ENCODE measurements at places on chromosomes 2 and 18. TPM values are rescaled to one million over a fixed set of nuclear protein-coding genes. Genes with fewer than 3 reads are reported as not detected.

GRCh38 chr2:197804758-197805714, 643 bp downstream of the PLCL1 start:
- DNase-seq, result no peak

GRCh38 chr2:230787101-230787500, 74.5 kb downstream of the CAB39 start:
- DNase-seq, result no peak

- DNase-seq, result no peak
These were observed 669.5 kb upstream of the REG3G start for GRCh38 chr2:78355967-78356366.

DNA sequence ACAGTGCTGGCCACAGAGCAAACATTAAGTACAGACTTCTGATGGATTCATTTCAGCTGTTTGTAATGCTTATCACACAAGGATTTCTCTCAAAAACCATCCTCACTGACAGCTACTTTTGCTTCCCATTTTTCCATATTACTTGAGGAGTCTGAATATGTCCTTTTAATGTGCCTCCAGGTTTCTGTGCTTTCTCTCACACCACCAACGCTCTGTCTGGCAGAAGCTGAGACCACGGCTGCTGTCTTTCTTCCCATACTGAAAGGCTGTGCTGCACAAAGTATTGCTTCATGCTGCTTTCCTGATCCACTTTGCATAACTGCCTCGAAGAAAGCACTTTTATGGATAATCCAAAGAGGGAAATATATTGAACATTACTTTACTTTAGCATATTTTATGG, 312.1 kb upstream of the ZEB2 start:
- no peak for DNase-seq

GRCh38 chr2:56376699-56377665, 193.2 kb downstream of the CCDC85A start:
- DNase-seq, result peak; percentile 54

GRCh38 chr2:27493948-27494283, 1.1 kb downstream of the FNDC4 start:
- no peak for DNase-seq

- DNase-seq, result no peak
These were observed 303.9 kb upstream of the DLGAP1 start for GRCh38 chr18:4758980-4759379.

DNA sequence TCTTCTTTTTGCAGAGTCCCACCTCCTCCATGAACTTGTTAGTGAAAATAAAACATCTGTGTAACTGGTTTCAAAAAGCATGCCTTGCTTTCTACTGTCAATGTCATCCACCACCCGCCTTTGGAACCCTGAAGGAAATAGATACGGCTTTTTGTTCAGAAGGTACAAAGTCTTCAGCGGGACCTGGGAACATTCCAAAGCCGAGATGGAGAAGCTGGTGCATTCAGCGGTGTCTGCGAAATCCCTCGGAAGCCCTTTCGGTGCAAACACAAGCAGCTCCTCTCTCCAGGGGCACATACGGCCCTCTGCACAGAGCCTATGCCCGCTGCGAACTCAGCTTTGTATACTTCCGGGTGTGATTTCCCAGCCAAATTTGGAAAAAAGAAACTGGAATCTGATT, 555.8 kb upstream of the SALL3 start:
- DNase-seq, result no peak

- DNase-seq, result no peak
These were observed 233.7 kb upstream of the EPC2 start for GRCh38 chr2:148410899-148411298.

DNA sequence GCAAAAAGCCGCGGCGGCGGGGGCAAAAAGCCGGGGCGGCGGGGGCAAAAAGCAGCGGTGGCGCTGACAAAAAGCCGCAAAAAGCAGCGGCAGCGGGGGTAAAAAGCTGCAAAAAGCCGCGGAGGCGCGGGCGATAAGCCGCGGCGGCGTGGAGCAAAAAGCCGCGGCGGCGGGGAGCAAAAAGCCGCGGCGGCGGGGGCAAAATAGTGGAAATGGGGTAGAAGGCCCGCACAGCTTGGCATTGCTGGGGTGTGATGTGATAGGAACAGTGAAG, 450.1 kb downstream of the ANKRD30B start:
- no peak for DNase-seq

GRCh38 chr2:62309465-62310091, 113.7 kb downstream of the B3GNT2 start:
- no peak for DNase-seq

DNA sequence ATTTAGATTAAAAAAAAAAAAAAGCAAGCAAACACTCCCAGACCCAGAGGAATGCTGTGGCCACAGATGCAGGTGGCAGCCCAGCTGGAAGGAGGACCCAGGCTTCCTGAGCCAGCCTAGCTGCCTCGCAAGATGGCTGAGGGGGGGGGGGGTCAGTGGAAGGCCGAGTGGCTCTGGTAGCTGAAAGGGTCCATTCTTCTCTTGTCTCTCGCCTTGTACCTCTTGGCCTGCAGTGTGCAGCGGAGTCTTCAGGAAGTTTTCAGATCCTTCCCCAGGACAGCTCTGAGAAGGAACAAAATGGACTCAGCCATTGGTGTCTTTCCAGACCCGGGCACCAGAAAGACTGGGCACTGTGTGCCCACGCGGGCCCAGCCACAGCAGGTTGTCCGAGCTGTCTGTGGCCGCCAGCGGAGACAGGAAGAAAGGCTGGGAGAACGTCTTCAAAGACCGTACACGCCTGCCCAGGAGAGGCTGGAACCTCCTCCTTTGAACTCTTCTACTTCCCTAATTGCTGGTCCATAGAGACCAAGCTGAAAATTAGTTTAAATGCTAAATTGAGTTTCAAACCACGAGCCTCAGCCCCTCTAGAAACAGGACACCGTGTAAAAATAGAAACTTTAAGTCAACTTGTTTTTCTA, 21.3 kb downstream of the APCDD1 start:
- DNase-seq, result no peak

DNA sequence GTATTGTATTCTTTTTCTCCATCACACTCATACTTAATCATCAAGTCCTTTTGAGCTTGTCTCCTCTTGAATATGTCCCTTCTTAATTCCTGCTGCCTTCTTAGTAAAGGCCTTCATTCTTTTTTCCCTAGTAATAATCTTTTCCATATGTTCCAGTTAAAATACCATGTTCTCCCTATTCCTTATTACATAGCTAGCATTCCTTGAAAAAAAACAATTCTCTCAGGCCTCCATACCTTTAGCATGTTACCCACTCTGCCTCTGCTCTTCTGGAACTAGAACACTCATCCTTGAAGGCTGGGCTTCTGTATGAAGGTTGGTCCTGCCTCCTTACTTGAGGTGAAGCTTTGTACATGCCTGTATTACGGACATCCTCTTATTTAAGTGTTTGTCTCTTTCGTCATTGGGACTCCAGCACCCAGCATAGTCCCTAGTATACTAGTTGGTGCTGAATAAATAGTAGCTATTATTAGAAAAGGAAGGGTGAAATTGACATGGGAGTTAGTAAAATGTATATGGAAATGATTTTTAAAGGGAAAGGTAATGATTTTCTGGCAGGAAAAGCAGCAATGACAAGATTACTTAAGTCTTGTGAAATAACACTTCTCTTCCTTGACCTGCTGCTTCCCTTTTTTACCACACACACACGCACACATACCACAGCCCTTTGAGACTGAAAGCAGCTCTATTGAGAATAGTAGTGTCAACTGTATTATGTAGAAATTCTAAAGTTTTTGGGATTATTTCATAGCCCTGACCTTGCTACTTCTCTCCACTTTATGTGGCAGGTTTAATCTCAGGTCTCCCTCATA, 45.6 kb downstream of the REL start:
- DNase-seq, result peak; percentile 42

- DNase-seq, result no peak
These were observed 77.5 kb downstream of the EPHA4 start for GRCh38 chr2:221494556-221494955.

- DNase-seq, result no peak
These were observed 37.7 kb downstream of the ANKRD12 start for GRCh38 chr18:9174302-9174701.

GRCh38 chr2:164220265-164220664, 401.0 kb downstream of the GRB14 start:
- no peak for DNase-seq

GRCh38 chr2:20534913-20535801, 88.3 kb downstream of the RHOB start:
- DNase-seq, result no peak

DNA sequence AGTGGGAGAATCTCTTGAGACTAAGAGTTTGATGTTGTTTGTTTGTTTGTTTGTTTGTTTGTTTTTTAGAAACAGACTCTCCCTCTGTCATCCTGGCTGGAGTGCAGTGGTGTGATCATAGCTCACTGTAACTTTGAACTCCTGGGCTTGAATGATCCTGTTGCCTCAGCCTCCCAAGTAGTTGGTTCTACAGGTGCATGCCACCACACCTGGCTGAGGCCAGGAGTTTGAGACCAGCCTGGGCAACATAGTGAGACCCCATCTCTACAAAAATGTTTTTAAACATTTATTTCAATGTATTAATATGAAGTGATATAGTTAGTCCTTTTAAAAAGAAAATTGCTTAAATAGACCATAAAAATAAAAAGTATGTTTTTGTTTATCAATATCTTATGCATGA, 35.6 kb downstream of the MAP3K19 start:
- no peak for DNase-seq

- no peak for DNase-seq
These were observed 24.5 kb downstream of the TMEM177 start for GRCh38 chr2:119703526-119703925.

DNA sequence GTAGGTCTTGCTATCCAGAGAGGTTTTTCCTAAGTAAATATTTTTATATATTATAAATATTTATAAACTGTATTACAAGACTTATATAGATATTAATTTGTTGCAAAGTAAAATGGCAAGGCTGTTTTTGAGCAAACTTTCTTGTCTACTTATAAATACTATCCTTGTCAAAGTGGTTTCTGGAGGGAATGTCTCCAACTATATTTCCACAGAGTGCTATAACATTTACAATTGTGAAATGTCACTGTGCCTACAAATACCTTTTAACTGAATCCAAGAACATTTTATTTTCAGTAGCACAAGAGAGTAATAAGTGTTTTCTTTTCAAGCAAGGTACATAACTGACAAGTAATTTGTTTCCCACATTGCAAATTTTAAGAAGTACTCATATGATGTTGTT, 256.8 kb downstream of the ZNF385B start:
- no peak for DNase-seq

GRCh38 chr18:44922968-44923367, 242.3 kb downstream of the SETBP1 start:
- DNase-seq, result no peak

GRCh38 chr2:200782251-200782650, 29.5 kb upstream of the BZW1 start:
- DNase-seq, result no peak

- DNase-seq, result no peak
These were observed 371.6 kb upstream of the CHST9 start for GRCh38 chr18:27556741-27557140.

DNA sequence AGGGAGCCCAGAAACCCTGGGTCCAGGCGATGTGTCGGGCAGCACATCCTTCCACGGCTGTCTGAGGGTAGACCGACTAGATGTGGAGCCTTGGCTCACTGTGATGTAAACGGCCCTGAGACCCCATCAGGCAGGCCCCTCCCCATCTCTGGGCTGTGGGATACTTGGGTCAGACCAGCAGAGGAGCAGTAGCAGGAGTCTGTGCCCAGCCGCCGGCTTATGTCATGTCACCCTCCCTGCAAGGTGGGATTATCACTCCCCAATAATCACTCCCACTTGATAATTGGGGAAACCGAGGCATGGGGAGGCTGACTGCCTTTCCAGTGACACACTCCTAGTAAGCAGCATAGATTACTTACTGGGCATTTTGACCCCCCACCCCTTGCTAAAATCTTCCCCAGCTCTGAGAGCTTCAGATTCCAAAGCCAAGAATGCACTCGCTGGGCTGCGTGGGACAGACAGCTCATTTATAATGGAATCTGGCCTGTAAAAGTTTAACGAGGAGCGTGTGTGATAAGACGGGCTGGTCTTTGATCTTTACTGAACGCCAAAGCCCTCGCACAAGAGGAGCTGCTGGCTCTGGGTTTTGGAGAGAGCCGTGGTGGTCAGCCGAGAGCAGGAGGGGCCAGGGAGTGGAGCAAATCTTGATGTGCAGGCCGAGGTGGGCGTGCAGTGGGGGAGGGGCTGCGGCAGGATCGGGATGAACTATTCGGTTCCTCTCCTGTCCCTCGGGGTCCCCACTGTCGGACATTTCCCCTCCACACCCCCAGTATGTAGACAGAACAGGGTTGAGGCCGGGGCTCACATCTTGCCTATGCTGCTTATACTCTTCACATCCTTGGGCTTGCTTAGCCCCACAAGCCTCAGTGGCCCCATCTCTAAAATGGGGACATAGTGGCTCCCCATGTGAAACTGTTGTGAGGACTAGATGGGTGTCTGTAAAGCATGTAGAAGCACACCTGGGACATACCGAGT, 200.0 kb downstream of the GLI2 start:
- peak; percentile 91 for DNase-seq

- no peak for DNase-seq
These were observed 349.0 kb downstream of the TXNL1 start for GRCh38 chr18:56289381-56289780.

DNA sequence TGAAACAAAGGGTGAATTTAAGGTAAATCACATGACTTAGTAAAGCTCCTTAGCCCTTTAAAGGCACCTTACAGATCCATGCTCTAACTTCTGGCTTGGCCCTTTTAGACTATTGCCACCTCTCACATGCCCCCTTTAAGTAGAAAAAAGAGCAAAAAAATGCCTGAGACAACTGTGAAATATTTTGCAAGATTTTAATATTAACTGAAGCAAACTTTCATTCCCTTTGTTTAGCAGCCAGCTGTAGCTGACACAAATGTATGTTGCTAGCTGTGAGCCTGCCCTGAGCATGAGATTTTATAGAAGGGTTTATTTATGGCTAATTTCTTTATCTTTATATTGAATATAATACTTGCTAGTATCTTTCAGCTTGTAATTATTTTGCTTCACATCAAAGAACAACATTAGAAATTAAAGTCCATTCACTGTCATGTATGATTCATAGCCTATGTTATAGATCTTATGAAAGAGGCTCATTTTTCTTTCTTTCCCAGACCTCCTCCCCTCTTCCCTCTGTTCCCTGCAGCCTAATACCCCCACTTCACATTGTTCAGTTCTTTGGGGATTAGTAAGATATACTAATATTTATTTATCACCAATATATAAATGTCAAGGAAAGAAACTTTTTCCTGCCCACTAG, 637.2 kb upstream of the ZEB2 start:
- no peak for DNase-seq

STARD6 gene
- not detected for total RNA-seq

FBXO48 gene
- 0.85 TPM for total RNA-seq

WBP1 gene
- 57.7 TPM for total RNA-seq

SMIM21 gene
- total RNA-seq, result not detected

TEKT4 gene
- total RNA-seq, result not detected

G6PC2 gene
- total RNA-seq, result not detected

REG1B gene
- total RNA-seq, result not detected

CRYGC gene
- total RNA-seq, result not detected

SNORC gene
- total RNA-seq, result 0.89 TPM

TNP1 gene
- total RNA-seq, result not detected

All from HFFc6 (cell line).